ENCODE measurements at places on chromosomes 3 and 15.
A peak's percentile ranks its signal among the peaks of the same experiment; 100 is the strongest.

GRCh38 chr3:194532591-194532990 lies 45.8 kb upstream of the ATP13A3 start:
- DNase-seq: no peak

- no peak for DNase-seq
These were observed 176.4 kb downstream of the NFKBIZ start for GRCh38 chr3:102025606-102026270.

GRCh38 chr15:80760960-80761359 lies 18.2 kb upstream of the CEMIP start:
- no peak for DNase-seq

GRCh38 chr3:46442576-46443530 lies 21.9 kb downstream of the LTF start:
- peak; percentile 66 for DNase-seq

DNA sequence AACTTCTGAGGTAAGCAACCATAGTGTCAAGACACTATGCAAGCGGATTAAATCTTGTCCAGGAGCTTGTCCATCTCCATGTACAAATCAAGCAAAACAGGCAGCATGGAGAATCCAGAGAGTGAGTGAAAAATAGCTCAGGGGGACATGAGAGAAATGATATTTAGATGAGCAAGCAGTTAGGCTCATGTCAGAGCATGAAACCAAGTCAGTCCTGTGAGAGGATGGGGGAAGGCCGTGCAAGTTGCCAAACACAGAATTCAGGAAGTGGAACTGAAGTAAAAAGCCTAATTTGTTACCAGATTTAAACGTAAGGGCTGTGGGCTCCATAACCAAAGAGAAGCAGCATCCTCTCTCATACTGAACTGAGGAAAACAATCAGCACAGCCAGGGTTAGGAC lies 995.9 kb downstream of the MCTP2 start:
- no peak for DNase-seq

- DNase-seq: peak; percentile 96
These were observed 80.6 kb downstream of the FBXL22 start for GRCh38 chr15:63677778-63678177.

- no peak for DNase-seq
These were observed 45.6 kb downstream of the OIP5 start for GRCh38 chr15:41286665-41287333.

DNA sequence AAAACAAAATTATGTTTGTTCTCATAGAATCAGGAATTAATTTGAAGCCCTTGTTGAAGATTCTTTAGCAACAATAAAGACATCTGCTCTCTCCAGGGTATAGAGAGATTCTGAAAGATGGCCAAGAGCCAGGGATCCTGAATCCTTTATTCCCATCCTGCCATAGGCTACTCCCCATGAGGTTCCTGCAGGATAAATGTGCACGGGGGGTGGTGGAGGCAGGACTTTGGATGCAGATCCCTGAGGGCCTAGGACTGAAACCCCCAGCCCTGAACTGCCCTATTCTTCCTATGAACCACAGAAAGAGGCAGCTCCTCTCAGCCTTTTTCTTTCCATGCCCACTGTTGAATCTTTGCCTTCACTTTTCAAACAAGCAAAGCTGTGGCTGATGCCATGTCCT lies 17.1 kb downstream of the TMEM108 start:
- no peak for DNase-seq

DNA sequence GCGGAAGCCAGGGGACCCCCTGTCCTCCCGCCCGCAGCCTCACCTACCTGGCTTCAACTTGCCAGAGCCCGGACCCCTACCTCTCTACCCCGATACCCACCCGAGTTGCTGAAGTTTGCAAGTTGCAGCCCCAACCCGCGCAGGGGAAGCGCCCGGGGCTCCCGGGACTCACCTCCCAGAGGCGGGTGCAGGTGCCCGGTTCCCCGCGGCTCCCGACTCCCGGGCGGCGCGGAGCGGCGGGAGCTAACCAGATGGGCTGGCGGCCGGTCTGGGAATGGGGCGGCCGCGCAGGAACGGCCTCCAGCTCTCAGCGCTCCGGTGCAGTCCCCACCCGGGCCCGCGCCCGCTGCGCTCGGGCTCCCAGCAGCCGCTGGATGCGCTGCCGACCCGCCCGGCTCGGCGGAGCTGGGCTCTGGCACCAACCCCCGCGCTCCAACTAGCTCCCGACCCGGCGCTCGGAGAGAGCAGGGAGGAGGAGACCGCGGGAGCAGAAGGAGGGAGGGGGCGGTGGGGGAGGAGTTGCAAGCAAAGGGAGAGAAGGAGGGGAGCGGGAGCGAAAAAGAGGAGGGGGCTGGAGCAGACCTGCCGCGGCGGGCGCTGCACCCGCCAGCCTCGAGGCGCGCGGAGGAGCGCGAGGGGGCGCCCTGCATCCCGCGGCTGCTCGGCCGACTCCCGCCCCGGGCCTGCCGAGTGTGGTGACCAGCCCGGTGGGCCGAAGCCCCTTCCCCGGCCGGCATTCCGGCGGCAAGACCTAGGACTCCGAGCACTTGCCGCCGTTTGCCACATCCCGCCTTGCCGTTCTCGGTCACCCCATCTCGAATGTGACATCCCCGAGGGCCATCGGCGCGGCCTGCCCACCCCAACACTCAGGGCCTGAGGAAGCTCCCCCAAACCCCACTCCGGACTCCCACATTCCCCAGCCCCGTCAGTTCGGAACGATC lies at the start of gene SEMA5B:
Gene SEMA5B (minus strand): TSS at position 472 of the 941 bp plus-strand sequence. CDS start 66,500 bp downstream, outside the sequence.
- DNase-seq: no peak

GRCh38 chr3:127978636-127979035 lies 63.6 kb downstream of the KBTBD12 start:
- no peak for DNase-seq

DNA sequence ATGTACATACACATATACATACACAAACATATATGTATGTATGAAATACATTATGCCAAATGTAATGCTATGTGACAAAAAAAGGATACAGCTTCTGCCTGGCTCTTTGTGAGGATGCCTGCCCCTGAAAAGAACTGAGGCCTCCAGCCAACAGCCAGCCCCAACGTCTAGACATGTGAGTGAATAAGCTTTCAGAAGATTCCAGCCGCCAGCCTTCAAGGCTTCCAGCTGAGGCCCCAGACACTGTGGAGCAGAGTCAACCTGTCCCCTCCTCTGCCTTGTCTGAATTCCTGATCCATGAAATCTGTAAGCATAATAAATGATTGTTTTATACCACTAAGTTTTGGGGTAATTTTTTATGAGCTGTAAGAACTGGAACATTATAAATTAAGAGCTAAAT lies 24.7 kb downstream of the GXYLT2 start:
- no peak for DNase-seq

- no peak for DNase-seq
These were observed 114.4 kb downstream of the ATG7 start for GRCh38 chr3:11386465-11387113.

GRCh38 chr3:38029400-38030125 lies at the start of gene PLCD1:
TSS of gene PLCD1 (minus strand) at chr3:38029642. CDS start at chr3:38029539, 103 bp downstream.
- peak; percentile 16 for DNase-seq

GRCh38 chr15:39230205-39230907 lies 350.5 kb upstream of the THBS1 start:
- DNase-seq: no peak

DNA sequence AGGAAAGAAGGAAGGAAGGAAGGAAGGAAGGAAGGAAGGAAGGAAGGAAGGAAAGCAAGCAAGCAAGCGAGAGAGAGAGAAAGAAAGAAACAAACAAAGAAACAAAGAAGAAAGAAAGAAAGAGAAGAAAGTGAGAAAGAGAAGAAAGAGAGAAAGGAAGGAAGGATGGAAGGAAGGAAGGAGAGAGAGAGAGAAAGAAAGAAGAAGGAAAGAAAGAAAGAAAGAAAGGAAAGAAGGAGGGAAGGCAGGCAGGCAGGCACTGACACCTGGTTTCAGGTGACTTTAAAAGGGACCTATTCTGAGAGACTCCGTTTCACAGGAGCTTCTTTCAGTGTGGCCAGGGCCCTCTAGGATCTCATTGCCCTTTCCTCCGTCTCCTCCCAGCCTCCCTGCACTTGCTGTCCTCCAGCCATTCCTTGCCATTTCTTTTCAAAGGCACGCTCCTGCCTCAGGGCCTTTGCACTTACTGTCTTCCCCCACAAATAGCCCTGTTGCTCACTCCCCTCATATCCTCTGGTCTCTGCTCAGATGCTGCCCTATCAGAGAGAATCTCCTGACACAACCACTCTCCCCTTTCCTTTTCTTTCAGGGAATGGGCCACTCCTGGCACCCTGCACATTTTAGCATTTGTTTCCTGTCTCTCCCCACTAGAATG lies 31.5 kb downstream of the IL12A start:
- no peak for DNase-seq

- DNase-seq: no peak
These were observed 3.5 kb upstream of the PCSK6 start for GRCh38 chr15:101492766-101493692.

DNA sequence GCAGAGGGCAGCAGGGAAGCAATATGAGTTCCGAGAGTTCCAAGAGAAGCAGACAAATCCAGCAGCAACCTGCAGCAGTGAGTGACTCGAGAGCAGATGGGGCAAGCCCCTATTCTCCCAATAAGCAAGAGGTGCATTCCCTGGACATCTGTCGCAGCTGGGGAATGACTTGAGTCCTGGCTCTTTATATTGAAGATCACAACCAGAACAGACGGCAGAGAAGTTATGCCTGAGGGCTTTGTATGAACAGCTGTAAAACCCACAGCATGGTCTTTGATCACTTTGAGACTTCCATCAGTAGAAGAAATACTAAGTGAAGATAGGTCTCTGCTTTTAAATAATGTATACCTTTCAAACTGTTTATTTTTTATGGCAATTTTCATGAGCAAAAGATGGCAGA lies 23.6 kb upstream of the C3orf22 start:
- DNase-seq: no peak

DNA sequence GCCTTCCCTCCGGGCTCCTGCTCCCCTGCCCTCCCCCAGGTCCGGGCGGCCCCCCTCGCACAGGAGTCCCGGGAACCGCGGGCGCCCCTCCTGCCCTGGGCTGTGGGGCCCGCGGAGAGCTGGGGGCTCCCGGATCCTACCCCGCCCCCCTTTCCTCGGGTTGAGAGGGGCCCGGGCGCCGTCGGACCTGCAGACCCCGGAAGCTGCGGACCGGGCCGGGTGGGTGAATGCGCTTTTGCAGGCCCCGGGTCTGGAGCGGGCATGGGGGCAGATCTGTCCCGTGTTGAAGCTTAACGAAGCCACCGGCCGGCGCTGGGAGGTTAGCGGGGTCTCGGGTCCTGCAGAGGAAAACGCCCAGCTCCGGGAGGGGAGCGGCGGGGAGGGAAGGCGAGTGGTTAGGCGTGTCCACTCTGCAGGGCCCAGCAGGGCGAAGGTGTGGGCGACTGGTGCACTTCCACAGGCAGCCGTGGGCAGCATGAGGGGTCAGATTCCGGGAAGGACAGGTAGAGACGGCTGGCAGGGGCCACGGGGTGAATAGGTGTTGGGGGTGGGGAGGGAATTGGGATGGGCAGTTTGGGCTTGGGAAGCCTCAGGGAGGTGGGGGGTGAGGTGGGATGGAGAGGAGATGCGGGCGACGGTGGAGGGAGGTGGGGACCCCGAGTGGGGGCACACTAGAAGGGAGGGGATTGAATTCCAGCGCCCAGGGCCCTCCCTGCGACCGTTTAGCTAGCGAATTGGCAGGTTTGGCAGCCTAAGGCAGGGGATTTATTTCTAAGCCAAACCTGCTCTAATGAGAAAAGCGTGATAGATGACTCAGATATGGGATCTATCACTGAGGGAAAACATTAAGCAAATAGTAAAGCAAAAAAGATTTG lies 635 bp downstream of the CD276 start:
- no peak for DNase-seq

- no peak for DNase-seq
These were observed 89.5 kb upstream of the MANF start for GRCh38 chr3:51295625-51296024.

DNA sequence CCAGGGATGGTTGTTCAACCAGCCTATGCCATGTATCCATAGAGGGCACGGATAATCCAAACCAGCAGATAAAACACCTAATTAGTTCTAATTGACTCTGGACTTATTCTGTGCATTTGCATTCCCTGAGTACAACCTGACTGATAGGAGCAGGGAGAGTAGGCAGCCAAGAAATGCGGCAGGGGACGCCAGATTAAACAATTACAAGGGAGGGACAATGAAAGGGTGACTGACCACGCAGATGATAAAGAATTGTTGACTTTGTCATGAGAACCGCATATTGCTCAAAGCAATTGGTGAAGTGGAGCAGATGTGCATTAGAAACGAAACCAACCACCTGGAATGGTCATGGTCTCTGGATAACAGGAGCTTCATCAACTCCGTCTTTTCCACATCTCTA lies 369.1 kb upstream of the FRG2C start:
- no peak for DNase-seq

DNA sequence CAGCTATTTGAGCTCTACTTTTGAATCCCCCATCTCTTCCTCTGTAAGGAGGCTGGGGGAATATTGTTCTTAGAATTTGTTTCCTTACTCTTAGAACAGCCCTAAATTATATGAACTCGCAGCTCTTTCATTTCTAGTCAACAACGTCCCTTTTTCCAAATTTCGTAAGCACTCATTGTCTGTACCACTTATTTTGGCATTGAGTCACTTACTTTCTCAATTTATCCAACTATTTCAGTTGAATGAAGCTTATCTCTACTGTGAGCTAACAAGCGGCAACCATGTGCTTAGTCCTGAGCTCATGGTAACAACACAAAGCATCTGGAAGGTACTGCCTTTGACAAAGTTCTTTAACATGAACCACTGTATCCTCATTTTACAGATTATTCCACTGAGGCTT lies 191.1 kb downstream of the GREM1 start:
- no peak for DNase-seq

GRCh38 chr15:89384176-89384604 lies 49.6 kb upstream of the POLG start:
- no peak for DNase-seq

DNA sequence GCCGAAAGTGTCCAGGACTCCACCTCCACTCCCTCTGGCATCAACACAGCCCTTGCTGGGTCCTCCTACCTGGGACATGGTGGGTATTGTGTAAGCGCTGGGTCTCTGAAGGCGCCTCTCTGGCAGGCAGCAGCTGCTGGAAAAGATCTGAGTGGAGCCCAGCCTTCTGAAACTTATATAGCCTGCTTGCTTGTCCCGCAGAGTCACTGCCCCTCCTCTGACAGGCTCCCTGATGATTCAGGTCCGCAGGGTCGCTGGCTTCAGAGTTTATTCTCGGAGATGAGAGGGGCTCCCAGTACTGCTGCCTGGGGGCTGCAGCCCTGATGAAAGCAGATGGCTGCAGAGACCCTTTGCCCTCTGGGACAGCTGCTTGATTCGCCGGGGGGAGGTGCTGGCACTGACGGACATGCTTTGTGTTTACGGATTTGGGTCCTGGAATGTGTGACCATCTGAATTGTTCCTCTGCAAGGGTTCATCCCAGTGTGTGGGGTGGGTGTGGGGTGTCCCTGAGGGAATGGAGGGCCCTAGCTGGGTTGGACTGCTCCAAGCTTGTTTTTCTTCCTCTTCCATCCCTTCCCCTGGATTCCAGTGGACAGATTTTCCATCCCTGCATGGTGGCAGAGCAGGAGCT lies at the start of gene MUSTN1:
Gene MUSTN1 (minus strand): TSS at position 149 of the 631 bp plus-strand sequence. CDS start 71 bp downstream, at position 78.
- no peak for DNase-seq

DNA sequence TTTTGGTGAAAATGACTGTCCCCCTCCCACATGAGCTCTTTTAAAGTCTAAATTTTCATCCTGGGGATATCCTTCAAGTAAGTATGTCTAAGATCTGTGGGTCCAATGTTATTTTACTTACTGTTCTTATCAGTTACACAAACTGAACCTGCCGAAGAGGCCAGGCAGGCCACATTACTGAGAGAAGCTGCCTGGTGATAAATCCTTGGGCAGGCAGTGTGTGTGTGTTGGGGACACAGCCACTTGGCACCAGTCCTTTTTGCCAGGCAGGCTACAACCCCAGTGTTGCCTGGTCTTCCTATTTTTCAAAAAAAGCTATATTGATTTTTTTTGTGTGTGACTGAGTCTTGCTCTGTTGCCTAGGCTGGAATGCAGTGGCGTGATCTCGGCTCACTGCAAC lies 50.6 kb upstream of the RASA2 start:
- DNase-seq: peak; percentile 34

- no peak for DNase-seq
These were observed 177.1 kb upstream of the GALNT15 start for GRCh38 chr3:15997274-15997943.
